Left forelimb (tissue), 1 donor: ENCODE measurements at places on chromosomes 7 and 10.

GRCh38 chr10:62052276-62052675, 150.8 kb downstream of the ARID5B start:
- DNase-seq: no peak

- no peak for DNase-seq
These were observed 127.0 kb downstream of the SRPK2 start for GRCh38 chr7:105261689-105262088.

GRCh38 chr7:66639773-66640172, 11.1 kb downstream of the KCTD7 start:
- no peak for DNase-seq

DNA sequence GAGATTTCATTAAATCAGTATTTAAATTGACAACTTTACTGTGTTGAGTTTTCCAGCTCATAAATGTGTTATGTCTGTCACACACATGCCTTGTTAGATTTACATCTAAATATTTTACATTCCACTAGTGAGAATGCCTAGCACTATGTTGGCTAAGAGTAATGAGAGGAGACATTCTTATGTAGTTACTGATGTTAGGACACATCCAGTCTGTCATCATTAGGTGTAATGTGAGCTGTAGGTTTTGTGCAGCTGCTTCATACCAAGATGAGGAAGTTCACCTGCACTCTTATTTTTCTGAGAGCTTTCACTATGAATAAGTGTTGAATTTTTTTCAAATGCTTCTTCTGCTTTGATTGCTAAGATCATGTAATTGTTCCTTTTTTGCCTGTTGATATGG, 218.0 kb upstream of the IGFBP3 start:
- no peak for DNase-seq

- no peak for DNase-seq
These were observed 248.2 kb upstream of the KLF14 start for GRCh38 chr7:130982160-130982638.

GRCh38 chr10:60803433-60803832, 25.2 kb downstream of the CDK1 start:
- no peak for DNase-seq

- DNase-seq: no peak
These were observed 23.1 kb downstream of the DNAJB9 start for GRCh38 chr7:108592646-108593201.

GRCh38 chr7:55189878-55190436, 171.1 kb downstream of the EGFR start:
- DNase-seq: no peak

DNA sequence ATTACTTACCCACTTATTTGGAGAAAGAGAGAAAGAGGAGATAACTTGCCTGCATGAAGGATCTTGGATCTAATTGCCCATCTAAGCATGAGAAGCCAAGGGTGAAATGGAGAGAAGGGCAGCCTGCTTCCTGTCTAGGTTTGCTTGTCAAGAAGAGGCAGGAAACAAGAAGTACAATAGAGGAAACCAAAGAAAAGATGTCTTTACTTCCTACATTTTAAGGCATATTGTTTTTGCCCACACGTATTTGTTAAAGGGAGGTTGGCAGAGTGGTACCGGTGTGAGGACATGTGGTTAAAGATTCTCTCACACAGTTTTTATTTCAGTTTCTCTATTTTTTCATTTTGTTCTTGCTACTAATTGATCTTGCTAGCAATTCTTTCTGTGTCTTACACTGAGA, 6.0 kb upstream of the TAS2R38 start:
- no peak for DNase-seq

DNA sequence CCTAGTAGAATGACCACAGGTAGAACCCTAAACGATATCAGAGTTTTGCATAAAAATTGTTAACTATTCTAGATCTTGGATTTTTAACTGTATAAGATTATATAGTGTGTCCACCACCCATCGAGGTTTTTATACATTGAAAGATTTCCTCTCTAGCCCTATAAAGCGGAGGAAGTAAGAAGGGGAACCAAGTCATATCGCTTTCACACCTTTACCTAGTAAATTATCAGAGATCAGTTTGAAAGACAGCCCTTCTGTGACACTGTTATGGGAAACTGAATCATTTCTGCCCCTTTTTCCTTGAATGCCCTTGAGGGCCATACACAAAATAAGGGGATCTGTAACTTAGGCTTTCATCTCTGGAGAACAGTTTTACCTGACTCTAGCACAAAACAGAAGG, 8.3 kb upstream of the GPR37 start:
- no peak for DNase-seq

- DNase-seq: no peak
These were observed 25.2 kb downstream of the OGDH start for GRCh38 chr7:44631458-44632115.

- DNase-seq: no peak
These were observed 39.8 kb upstream of the ZNF438 start for GRCh38 chr10:31071232-31072005.

DNA sequence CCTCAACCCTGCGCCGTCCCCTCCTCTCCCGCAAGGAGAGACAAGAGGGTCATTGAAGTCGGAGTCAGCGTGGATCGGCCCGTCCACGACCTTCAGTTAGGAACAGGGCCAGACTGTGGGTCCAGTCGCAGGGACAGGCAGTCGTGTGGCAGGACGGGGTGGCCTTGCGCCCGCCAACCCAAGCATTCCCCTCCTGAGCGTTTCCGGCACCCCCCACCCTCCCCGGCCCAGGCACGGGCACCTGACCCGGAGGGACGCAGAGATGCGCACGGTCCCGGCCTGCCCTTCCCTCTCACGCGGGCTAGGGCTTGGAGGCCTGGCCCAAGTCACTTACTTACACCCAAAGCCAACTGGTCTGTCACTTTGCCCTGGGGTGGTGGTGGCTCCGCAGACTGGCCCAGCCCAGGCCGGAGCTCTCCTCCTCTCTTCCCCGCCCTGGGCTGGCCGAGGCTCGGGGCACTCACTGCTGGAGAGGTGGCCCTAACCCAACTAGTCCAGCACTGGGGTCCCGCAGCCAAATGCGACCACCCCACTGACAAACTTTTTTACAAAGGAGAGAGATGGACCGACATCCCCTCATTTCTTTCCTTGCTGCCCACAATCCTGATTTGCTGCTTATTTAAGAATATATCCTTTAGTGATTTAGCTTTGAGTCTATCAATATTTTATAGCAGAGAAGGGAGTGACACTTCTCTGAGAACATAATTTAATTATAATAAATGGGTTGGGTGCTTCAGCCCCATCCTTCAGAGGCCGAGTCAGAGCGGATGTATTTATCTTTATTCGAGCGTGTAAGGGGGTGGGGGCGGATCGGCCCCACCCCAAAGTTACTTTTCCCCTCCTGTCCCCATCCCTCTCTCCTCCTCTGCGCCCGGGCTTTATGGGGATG, 1.2 kb upstream of the UNCX start:
- no peak for DNase-seq

DNA sequence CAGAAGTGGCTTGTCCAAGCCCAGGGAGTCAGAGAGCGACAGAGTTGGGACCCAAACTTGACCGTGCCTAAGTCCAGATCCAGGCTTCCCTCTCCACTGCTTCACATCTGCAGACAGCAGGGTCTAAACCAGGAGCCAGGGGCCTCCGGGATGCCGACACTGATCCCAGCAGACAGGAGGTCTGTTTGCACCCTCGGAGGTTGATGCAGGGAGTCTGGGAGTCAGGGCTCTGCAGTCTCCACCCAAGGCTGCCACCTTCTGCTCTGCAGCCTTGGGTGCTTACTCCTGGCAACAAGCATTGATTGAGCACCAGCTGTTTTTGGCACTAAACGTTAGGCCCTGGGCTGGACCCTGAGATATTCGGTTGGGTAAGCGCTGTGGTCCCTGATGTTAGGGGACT, 21.0 kb downstream of the ELFN1 start:
- DNase-seq: peak; percentile 37

DNA sequence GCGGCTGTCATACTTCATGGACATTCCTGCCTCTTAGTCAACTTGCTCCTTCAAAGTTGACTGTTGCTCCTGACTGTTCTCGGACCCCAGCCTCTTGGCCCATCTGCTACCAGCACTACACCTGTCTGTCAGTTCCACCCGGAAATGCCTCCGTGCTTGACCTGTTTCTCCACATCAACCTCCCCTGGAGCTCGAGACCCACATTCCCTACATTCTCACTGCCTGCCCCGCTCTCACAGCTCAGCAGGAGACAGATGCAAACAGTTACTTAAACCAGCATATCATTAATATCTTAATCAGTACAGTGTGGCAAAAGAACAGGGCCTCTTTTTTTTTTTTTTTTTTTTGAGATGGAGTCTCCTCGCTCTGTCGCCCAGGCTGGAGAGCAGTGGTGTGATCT, 174.3 kb downstream of the NRP1 start:
- no peak for DNase-seq

DNA sequence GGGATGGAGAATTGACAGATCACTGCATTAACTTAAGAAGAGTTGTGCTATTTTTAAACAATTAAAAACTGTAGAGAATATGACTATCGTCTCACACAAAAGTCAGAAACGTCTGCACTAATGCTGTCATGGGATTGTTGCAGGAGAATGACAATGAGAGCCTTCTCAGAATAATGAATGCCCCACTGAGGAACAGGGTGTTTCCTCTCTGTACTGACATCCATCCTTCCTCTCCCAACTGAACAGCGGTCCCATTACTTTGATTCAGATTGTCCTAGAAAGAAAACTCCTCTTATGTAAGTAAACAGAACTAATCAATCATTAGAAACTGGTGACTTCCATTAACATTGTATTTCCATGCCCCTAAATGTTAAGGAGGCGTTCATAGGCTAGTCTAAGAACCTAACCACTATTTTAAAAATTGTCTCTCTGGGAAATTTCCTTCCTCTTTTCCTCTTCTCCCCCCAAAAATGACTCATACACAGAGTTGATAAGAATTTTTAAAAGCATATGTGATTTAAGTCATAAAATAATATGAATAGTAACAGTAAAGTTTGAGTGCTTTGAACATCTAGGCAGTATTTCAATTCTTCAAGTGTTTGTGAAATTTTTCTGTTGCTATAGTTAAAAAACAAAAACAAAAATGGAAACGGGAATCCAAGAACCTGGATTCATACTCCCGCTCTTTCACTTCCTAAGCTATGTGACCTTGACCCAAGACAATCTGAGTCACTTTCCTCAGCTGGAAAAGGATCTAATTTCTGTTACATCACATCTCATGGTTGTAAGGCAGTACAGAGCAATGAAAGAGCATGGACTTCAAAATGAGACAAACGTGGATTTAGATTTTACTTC, 12.7 kb upstream of the MACC1 start:
- no peak for DNase-seq

DNA sequence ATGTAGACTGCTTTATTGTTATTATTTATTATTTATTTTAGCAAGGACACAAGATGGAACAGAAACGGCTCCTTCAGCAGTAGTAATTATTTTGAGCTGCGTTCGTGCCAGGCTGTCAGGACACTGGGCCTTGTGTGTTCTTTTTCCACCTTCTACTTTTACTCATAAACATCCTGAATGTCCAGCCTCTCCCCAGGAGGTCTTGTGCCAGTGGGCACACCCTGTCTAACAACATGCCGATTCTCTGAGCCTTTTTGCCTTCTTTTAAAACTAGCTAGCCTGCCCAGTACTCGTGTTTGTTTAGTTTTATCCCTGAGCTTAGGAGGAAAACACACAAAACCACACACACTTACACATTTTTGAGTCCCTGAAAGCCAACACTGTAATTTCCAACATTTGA, 1.2 kb downstream of the SCIN start:
- DNase-seq: no peak

DNA sequence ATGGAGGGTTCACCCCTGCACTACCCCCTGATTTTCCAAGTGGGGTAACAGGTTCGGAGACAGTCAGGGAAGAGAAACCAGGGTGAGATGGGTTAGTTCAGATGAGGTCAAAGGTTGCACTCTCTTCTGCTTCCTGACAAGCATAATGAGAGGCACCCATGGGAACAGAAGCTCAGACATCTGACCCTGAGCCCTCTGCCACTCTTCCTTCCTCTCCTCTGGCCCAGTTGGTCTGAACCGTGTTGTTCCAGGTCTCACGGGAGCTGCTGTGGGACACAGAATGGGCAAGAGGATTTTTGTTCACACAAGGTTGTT, 38.4 kb downstream of the DNAJB12 start:
- no peak for DNase-seq

DNA sequence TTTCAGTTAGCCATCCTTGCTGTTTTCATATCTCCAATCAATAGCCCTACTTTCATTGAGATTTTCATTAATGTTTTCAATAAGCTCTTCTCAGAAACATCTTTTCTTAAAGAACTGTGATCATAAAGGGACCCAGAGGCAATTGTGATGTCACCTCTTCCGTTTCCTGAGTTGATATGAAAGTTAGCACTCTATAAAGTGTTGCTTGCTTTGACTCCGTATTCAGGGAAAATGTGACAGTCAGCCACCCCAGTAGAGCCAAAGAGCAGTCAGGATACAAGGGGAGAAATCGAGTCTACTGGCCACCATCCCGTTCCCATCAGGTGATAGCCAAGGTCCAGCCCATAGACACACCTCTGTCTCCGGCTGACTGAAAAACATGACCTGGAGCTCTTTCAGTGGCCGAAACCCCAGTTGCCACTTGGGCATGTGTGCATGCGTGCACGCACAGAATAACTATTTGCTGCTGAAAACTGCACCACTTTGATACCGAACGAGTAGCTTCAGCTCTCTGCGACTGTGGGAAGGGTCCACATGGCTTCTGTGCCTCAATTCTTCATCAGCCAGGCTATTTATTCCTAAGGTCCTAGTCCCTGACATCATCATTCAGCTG, 291.4 kb downstream of the USP6NL start:
- no peak for DNase-seq
